Left lobe of liver (tissue), 2 donors: ENCODE measurements at places on chromosomes 12 and 14. TPM values are rescaled to one million over a fixed set of nuclear protein-coding genes. Genes with fewer than 3 reads are reported as not detected.

DNA sequence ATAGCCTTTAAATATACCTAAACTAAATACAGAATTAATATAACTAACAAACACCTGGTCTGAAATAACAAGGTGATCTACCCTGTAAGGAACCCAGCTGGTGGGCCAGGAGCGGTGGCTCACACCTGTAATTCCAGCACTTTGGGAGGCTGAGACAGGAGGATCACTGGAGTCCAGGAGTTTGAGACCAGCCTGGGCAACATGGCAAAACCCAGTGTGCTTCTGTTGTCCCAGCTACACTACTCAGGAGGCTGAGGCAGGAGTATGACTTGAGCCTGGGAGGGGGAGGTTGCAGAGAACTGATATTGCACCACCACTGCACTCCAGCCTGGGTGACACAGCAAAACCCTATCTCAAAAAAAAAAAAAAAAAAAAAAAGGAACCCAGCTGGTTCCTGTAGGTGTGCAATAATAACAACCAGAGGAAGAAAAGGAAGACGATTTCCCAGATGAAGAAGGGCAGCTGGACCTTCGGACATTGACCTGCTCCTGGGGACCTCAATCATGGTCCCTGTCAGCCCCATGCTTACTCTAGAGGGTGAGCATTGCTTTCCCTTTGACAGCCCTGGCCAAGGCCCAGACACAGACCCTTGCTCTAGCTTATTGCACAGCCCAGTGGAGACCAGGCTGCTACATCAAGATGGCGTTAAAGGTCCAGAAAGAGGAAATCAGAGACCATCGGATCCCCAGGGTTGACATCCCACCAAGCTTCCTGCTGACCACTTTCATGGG lies 5.4 kb downstream of the FOS start:
- no peak for DNase-seq

GRCh38 chr14:103897075-103897947 lies 30.9 kb upstream of the TDRD9 start:
- peak; percentile 97 for DNase-seq

DNA sequence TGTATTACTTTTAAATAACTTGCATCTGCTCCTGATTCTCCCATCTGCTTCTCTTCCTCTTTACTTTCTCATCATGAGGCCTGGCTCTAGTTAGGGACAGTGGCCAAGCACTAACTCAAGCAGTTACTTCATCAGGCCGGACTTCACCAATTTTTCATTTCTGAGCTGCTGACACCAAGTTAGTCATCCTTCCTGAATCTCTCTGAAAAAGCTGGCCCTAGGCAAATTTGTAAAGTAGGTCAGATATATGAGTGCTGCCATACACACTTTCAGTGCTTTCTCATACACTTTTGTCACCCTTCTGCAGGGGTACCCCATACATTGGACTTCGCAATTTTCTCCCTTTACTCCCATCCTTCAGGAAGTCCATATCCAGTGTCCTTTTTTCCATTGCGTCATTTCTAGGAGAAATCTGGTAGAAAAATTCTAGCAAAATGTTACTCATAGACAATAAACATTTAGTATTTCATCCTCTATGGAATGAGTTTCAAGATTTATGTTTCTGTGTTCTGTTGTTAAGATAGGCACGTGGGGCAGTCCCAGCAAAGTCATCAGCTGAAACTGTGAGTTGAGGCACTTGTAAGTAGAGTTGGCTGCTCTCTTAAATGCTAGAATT lies 276.8 kb upstream of the TMPO start:
- no peak for DNase-seq

DNA sequence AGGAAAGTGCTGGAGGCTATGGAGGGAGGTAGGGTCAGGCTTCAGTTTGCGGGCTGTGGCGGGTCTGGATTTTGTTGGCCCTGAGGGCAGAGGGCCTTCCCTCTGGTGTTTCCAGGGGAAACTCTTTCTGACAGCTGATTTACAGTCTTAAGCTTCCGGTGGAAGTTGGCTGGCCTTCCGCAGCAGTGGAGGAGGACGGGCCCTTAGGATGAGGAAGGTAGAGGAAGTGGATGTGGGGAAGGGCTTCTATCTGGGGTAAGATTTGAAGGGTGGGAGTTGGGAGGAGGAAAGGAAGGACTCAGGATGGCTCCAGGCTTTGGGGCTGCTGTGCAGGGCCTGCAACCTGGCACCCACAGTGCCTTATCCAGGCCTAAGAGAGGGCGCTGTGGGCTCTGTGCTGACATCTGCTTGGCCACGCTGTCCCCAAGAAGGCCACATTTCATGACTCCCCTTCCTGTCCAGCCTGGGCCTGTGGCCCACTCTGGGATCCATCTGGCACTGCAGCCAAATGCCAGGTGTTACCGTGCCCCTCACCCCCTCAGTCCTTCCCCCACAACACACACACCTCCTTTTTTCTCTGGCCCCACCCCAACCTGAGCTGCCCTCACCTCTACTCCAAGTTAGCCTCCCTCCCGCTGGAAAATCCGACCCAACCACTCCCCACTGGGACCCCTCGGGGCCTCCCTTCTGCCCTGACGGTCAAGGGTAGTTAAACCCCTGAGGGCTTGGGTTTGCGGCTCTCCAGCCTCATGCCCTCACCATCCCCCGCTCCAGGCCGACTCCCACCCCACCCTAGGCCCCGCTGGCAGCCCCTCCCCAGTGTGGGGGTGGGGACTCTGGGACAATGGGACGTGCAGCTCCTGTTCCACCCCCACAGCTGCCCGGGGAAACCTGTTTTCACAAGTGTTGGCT lies 7.7 kb upstream of the PPP1R13B start:
- no peak for DNase-seq

GRCh38 chr14:44131861-44132260 lies 375.2 kb downstream of the FSCB start:
- no peak for DNase-seq

CLEC14A gene
- total RNA-seq = 5.7 TPM

GRCh38 chr14:81550001-81550637 lies 16.5 kb upstream of the SEL1L start:
- DNase-seq = no peak

DNA sequence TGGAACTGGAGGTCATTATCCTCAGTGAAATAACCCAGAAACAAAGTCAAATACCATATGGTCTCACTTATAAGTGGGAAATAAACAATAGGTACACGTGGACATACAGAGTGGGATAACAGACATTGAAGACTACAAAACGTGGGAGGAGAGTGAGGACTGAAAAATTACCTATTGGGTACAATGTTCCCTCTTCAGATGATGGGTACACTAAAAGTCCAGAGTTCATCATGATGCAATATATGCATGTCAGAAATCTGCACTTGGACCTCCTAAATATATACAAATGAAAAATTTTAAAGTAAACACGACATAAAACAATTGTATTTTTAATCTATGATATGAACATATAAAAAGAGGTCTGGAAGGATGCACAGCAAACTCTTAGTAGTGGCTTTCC lies 71.2 kb downstream of the SLC38A4 start:
- DNase-seq = no peak

GRCh38 chr14:23023022-23023794 lies 11.5 kb downstream of the PSMB5 start:
- DNase-seq = no peak

GRCh38 chr12:40162033-40162432 lies 56.2 kb upstream of the SLC2A13 start:
- no peak for DNase-seq

HOXC11 gene
- not detected for total RNA-seq

- DNase-seq = no peak
These were observed 45.9 kb downstream of the PPP1R13B start for GRCh38 chr14:103801459-103801858.

DNA sequence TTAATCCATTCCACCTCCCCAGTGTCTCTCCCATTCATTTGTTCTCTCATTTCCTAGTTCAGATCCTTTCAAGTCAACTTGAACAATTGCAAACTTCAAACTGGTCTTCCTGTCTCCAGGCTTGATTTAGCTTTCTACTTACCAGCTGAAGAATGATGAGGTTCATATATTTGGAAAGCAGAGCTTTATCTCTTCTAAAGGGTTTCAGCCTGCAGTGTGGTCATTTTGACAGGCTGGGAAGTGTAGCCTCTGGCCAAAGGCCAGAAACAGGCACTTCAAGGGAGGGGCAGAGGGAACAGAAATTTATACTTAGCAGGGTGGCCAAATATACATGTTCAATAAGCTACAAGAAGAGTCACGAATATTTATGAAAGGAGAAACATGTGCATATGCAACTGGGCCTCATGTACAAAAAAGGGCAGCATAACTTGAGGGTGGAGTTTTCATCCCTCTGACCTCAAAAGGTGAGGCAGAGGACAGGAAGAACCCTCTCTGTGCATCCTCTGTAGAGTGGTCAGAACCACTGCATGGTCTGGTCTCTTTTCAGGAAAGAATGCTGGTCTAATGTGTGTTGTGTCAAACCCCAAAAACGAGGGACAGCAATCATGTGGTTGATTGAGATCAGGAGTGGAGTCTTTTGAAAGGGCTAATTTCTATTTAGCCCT lies 34.0 kb upstream of the HECTD1 start:
- no peak for DNase-seq

DNA sequence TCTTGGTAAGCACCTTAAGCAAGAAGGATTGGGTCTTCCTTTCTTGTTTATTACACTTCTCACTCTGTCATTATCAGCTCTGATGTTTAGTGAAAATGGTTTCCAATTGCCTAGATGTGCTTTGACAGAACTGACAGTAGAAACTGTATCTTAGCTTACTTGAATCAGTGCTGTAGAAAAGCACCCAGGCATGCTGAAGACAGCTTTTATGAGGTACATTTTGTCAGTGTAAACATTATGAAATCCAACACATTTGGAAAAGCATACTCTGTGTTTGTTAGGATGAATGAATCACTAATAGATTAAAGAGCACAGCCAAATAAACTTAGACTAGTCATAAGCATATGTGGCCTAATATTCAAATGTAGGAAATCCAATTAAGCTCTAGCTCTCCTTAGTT lies 290.2 kb upstream of the NPAS3 start:
- DNase-seq = no peak

SIRT4 gene
- total RNA-seq = 3.4 TPM

DNA sequence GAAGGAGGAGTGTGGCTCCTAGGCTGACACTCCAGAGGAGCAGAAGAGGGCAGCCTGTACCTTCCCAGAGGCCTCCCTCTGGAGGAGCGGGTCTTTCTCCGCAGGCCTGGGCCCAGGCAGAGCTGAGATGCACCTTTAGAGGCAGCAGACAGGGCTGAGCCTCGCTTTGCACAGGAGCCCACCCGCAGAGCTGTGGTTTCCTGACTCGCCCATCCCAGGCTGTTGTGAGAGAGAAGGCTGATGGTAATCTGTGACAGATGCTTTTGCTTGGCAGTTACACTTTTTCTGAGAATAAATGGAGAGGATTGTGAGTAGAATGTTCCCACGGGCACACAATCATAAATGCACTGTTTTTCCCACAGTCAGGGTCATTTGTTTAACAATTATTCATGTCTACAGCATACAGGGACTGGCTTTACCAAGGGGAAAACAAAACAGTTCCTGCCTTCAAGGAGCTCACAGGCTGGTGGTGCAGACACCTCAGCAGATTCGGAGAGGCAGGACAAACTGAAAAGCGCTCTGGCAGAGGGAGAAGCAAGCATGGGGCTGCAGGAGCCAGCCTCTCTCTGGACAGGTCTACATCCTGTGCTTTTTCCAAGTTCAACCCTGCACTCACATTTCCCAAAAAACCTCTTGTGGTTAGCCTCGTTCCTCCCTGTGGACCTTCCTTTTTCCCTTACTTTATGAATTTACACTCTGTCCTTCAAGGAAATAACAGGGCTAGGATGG lies 13.9 kb downstream of the EVL start:
- DNase-seq = no peak

DNA sequence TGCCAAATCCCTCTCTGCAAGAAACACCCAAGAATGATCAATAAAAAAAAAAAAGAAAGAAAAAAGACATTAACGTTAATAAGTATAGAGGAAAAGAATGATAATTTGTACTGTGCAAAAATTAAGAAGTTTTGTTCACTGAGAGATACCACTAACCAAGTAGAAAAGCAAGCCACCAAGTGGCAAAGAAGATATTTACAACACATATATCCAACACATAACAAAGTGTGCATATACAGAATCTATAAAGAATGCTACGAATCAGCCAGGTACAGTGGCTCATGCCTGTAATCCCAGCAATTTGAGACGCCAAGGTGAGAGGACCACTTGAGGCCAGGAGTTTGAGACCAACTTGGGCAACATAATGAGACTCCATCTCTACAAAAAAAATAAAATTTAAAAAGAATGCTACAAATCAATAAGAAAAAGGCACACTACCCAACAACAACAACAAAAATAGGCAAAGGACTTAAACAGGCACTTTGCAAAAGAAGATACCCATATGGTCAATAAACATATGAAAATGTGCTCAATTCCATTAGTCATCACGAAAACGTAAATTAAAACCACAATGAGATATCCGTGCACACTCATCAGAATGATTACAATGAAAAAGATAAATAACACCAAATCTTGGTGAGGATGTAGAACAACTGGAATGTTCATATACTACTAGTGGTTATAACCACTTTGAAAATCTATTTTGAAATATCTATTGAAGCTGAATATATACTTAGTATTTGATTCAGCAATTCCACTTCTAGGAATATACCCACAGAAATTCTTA lies 19.8 kb downstream of the GALNT4 start:
- DNase-seq = no peak

DNA sequence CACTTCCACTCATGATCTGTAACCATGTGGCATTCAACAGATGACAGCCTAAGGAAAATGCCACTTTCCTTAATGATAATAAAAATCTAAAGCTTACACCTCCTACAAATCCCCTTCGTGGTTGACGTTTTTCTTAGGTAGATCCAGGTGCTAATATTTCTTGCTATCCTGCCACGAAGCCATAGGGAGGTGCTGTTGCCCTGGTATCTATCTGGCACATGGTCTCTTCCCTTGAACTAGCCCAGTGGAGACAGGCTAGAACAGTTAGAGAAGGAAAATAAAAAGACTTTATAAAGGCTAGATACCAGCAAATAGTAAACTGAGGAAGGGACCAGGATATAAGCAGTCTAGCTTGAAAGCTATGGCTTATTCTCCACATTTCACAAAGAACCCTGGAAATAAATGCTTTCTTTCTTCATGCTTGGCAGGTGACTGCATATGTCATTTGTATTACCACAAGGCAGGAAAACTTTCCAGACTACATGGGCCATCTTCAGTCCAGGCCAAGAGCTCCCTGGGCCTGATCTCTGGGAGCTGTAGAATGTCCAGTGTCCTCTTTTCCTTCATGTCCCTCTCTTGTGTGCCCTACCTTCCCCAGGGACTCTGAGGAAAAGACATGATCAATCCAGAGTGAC lies 15.3 kb downstream of the SPIC start:
- no peak for DNase-seq

PARPBP gene
- 0.23 TPM for total RNA-seq

FOXN4 gene
- total RNA-seq = 0.10 TPM

DEGS2 gene
- 0.93 TPM for total RNA-seq

DNA sequence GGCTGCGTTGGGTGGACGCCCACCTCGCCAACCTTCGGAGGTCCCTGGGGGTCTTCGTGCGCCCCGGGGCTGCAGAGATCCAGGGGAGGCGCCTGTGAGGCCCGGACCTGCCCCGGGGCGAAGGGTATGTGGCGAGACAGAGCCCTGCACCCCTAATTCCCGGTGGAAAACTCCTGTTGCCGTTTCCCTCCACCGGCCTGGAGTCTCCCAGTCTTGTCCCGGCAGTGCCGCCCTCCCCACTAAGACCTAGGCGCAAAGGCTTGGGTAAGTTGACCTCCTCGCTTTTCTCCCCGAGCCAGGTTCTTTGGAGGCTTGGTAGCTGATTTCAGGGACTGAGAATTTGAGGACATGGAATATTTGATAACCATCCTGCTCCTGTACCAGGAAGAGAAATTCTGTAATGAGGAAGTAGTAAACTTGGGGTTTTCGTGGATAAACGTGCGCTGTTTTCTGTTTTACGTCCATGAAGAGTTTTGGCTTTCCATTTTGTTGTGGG lies 530 bp downstream of the APAF1 start:
- DNase-seq = no peak

GRCh38 chr14:88868558-88869159 lies 44.2 kb downstream of the TTC8 start:
- no peak for DNase-seq
